ENCODE measurements at places on chromosomes 3 and 15. TPM values are rescaled to one million over a fixed set of nuclear protein-coding genes. Genes with fewer than 3 reads are reported as not detected.

GRCh38 chr15:38868326-38869114, 303.9 kb upstream of the RASGRP1 start:
- no peak for DNase-seq

Gene TOMM70
- total RNA-seq: 50.5 TPM

DNA sequence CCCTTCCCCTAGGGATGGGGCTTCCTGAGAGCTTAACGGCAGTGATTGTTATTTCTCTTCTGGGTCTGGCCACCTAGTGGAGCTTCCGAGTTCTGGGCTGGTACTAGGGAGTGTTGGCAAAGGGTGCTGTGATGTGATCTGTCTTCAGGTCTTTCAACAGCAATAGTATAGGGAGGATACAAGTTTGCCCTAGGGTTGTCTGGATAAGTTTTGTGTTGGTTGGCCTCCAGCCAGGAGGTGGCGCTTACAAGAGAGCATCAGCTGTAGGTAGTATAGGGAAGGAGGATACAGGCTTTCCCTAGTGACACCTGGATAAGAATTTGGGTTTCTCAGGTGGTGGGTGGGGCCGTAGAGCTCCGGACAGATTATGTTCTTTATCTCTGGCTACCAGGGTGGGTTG, 19.2 kb upstream of the CPOX start:
- DNase-seq: no peak

DNA sequence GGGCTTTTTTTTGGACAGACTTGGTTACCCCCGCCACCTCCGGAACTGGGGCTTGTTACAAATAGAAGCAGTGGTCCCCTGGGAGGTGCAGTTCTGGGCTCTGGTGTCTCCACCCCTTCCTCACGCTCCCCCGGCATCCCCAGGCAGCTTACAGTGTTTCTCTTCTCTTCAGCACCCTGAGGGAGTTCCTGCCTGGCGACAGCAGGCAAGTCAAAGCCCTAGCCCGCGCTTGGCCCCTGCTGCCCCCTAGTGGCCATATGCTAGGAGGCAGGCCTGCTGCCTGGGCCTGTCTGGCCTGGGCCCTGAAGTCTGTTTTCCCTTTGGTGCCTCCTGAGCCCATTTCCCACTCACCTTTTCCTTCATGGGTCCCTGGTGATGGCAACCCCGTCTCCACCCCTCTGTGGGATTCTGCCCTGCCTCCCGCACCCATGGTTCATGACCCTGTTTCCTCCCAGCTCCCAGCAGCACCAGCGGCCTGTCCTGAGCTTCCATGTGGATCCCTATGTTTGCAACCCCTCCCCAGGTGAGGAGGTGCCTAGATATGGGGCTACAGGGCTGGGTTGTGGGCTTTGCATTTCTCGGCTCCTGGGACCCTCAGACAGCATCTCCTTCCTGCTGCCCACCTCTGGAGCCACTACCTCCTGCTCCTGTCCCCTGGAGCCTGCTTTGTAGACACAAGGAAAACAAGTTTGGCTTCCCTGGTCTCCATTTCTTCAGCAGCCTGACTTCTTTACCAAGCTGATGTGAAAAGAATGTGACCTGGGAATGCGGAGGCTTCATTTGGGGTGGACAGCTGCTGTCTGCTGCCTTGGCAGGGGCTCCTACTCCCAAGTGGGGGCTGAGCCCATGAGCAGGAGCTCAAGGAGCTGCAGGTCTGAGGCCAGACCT, 2.2 kb downstream of the SNX22 start:
- DNase-seq: peak; percentile 81

Gene IQCH
- 0.64 TPM for total RNA-seq
